Left renal pelvis (tissue), 4 donors: ENCODE measurements at places on chromosomes 12 and 14. TPM values are rescaled to one million over a fixed set of nuclear protein-coding genes. Genes with fewer than 3 reads are reported as not detected.

Gene ARG2
- polyA plus RNA-seq = 11.8 TPM

Gene TPPP2
- 0.08 TPM for polyA plus RNA-seq

Gene TUNAR
- 0.53 TPM for polyA plus RNA-seq

DNA sequence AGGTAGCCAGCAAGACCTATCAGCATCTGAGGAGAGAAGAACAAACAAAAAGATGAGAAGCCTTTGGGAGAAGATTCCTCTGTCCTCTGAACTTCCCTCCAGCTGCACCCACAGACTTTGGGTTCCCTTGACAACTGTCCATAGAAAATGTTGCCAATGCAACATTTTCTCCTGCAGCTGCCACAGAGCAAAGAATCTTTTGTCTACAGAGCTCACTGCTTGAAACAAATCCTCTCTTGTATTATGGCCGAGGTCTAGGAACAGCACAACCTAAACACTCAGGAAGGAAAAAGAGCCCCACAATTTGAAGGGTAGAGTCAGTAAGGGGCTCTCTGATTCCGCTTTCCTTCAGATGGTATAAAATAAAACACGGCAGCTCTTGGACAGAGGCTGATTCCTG is 14.3 kb downstream of the POMT2 start:
- DNase-seq = no peak

DNA sequence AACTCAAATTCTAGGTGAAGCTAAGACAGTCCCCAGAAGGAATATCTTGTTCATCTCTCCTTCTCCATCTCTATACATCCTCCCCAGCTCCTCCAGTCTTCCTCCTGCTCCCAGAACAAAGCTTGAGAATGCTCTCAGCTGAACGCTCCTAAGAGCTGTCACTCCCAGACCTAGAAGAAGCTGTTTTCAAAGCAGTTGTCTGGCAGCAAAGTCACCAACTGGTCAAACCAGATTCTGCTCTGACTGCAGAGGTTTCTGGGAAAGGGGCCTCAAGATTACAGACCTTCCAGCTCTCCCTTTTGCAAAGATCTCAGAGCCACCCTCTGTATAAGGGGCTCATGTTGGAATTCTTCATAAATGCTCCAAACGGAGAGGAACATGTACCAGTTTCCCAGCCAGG is 9.6 kb upstream of the HSPB8 start:
- DNase-seq = no peak

GRCh38 chr12:27133022-27133590 is 50.7 kb upstream of the C12orf71 start:
- DNase-seq = no peak

Gene C12orf60
- polyA plus RNA-seq = 1.4 TPM

Gene LRR1
- polyA plus RNA-seq = 16.7 TPM

DNA sequence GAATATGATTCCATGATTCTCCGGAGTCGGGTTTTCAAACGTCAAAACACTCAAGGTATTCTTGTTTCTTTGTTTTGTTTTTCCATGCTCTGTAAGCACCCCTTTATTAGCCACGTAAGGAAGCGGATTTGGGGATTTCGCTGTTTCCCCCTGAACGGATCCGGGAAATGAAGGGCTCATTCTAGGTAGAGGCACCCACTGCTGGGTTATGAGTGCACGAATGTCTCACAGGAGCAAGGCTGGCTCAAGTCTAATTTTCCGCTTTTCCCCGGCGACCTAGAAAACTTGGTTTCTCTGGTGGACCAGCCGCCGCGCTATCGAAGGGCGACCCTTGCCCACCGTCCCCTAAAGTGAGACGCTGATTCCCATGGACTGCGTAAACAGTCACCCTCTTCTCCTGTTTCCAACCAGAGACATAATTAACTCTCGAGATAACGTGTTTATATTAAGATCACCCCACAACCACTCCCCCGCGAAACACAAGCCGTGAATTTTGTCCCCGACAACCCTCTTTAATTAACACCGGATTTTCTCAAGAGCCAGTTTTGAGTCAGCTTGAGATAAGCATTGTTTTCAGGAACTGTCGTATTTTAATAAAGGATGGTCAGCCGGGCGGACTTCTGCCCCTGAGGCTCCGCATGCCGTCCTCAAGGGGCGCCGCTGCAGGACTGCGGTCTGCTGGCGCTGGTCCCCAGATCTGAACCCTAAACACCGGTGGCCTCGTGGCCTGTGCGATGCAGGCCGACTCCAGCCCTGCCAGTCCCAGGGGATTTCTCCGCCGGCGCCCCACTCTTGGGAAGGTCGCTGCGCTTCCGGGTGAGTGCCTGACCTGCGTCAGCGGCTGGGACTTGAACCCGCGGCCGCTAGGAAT is 515 bp upstream of the ABCC9 start:
- peak; percentile 64 for DNase-seq

- DNase-seq = no peak
Measured at GRCh38 chr12:13229504-13229903, 33.0 kb downstream of the EMP1 start.

Gene RALGAPA1
- 42.0 TPM for polyA plus RNA-seq

DNA sequence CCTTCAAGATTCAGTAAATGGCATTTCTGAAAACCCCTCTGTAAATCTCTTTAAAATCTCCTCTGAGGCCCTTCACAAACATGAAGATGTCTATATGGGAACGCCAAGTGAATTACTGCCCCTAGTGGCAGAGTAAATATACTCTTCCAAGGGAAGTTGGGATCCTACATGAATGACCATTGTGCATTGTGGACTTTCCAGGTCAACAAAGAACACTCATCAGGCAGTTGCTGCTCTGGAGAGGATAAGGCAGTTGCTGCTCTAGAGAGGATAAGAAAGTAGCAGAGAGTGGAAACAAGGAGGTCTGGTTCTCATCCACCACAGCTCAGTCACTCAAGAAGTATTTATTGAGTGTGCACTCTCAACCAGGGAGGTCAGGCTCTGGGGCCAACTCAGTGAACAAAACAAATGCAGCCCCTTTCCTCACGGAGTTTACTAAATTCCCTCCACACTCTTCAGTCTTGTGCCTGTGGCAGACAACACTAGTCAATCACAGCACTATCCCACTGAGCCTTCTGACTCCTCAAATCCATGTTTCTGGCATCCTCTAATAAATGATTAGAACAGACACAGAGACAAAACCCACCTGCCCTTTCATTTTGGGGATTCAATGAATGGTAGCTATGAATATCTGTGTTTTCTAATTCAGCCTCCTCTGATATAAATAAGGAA is 52.9 kb downstream of the SVOP start:
- DNase-seq = no peak

GRCh38 chr14:83870546-83871270 is 1659.2 kb upstream of the FLRT2 start:
- no peak for DNase-seq

DNA sequence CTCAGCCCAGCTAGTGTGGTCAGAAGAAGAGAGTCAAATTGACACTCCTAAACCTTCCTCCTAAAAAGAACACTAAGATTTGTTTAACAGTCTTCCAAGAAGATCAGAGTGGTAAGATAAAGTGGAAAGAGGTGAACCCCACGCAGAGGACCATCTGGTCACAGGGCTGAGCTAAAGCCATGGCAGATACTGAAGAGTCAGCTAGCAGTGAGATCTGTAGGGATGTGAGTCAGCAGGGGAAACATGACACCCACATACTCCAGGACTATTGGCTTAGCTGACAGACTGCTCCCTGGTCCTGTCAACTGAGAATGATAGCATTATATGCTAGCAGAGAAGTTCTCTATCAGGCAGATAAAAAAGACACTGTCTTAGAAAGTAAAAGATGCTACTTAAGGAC is 269.4 kb upstream of the ALG10 start:
- DNase-seq = no peak

DNA sequence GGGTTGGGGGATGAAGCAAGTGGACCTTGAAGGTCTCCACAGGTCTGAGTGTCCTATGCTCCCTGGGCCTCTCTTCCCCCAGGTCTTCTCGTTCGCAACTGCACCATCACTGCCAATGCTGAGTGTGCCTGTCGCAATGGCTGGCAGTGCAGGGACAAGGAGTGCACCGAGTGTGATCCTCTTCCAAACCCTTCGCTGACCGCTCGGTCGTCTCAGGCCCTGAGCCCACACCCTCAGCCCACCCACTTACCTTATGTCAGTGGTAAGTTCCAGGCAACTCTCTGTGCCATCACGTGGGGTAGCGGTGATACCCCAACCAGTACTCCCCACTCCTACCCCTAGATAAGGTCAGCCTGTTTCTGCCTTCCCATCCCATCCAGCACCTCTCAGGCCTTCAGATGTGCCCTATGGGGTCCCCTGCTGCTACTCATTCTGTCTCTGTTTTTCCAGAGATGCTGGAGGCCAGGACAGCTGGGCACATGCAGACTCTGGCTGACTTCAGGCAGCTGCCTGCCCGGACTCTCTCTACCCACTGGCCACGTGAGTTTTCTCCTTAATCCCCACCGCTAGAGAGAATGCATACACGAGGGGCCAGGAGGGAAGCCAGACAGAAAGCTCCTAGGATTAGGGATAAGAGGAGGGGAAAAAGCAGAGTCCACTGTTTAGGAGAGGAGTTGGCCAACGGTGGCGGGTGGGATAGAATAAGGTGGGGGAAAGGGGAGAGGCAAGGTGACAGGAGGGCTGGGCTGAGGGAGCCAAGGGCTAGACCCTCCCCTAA is 1.6 kb upstream of the TAPBPL start:
- no peak for DNase-seq

DNA sequence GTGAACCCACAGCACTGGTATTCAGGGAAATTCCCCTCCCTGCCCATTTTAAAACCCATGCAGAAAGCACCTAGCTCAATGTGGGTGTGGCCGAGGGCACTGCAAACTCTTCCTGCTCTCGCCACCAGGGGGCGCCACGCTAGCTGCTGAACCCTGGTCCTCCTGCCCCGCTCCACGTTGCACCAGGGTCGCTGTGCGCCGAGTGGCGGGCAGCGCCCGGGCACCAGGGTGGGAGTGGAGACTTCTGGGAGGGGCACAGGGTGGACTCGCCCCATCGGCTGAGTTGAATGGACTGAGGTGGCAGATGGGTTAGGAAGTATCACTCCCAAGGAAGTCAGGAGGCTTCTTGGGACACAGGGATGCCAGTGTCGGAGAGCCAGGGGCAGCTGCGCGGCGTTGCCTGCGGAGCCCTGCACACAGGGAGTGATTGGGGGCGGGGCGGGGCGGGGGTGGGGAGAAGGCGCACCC is 48.1 kb upstream of the BCL11B start:
- peak; percentile 15 for DNase-seq

- DNase-seq = no peak
Measured at GRCh38 chr14:88825078-88825458, 617 bp downstream of the TTC8 start.

- no peak for DNase-seq
Measured at GRCh38 chr14:61578745-61579144, 116.6 kb upstream of the HIF1A start.

Gene KRT72
- not detected for polyA plus RNA-seq

GRCh38 chr12:73514672-73515071 is 1023.0 kb upstream of the ATXN7L3B start:
- DNase-seq = no peak

DNA sequence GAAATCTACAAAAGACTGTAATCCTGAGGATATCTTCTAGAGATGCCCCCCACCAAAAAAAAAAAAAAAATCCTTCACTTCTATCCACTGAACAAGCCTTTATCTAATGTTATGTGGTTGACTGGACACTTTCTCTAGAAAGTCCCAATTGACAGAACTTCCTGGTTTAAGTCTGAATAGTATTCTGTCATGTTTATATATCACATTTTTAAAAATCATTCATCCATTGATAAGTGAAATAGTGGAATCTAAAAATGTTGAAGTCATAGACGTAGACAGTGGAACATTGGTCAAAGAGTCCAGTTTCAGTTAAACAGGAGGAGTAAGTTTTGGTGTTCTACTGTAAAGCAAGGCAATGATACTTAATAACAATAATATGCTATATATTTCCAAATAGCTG is 297.0 kb downstream of the SSPN start:
- DNase-seq = no peak

DNA sequence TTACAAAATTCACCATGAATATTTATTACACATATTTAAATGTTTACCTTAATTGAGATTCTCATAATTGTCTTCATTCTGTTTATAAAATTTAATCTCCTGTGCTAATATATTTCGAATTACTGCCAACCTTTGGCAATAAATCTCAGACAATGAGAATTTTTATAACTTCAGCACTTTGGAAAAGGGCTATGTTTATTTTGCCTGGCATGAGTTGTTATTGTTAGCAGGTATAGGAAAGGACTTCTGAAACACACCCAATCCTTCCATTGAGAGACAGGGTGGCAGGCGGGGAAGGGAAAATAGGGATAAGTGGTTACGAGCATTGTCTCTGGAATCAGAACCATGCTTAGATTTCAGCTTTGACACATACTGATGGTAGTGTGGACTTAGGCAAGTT is 12.1 kb upstream of the MSRB3 start:
- DNase-seq = no peak

Gene KRT3
- not detected for polyA plus RNA-seq

Gene BDKRB1
- polyA plus RNA-seq = not detected

GRCh38 chr14:93984987-93985410 is 8.6 kb upstream of the ASB2 start:
- no peak for DNase-seq

DNA sequence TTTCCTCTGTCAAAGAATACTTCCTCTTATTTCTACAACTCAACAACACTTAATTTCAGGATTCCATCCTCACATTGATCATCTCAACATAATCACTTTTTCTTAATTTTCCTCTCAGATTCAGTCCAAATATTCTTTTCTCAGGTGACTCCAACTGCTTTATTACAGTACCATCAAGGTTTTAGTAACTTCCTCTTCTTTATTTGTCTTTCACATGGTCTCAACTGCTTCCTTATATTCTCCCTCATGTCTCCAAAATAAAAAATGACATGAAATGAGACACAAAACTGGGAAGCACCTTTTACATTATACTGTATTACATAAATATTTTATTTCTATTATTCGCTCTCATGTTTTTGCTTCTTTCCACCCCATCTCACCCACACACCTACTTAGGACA is 55.5 kb downstream of the PPP2R5E start:
- no peak for DNase-seq

DNA sequence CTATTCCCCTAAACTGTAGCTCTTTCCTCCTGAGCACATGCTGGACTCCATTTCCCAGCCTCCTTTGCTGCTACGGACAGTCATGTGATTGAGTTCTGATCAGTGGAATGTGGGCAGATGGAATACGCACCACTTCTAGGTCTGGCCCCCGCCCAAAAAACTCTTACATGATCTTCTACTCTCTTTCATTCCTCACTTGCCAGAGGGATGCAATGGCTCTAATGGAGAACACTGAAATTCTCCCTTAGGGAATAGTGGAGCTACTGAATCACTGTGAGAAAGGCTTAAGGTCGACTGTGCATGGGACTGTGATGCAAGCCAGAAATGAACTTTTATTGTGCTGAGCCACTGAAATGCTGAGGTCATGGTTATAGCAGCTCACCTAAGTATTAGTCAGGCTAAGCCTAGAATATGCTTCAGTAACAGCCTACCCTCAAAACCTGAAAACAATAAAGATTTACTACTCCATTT is 13.0 kb upstream of the TMED2 start:
- no peak for DNase-seq

- no peak for DNase-seq
Measured at GRCh38 chr14:68627868-68628604, 164.8 kb downstream of the ZFP36L1 start.

- no peak for DNase-seq
Measured at GRCh38 chr14:68977718-68978171, 1.4 kb downstream of the ACTN1 start.
